ENCODE measurements at places on chromosomes 1 and 21.
A peak's percentile ranks its signal among the peaks of the same experiment; 100 is the strongest.

DNA sequence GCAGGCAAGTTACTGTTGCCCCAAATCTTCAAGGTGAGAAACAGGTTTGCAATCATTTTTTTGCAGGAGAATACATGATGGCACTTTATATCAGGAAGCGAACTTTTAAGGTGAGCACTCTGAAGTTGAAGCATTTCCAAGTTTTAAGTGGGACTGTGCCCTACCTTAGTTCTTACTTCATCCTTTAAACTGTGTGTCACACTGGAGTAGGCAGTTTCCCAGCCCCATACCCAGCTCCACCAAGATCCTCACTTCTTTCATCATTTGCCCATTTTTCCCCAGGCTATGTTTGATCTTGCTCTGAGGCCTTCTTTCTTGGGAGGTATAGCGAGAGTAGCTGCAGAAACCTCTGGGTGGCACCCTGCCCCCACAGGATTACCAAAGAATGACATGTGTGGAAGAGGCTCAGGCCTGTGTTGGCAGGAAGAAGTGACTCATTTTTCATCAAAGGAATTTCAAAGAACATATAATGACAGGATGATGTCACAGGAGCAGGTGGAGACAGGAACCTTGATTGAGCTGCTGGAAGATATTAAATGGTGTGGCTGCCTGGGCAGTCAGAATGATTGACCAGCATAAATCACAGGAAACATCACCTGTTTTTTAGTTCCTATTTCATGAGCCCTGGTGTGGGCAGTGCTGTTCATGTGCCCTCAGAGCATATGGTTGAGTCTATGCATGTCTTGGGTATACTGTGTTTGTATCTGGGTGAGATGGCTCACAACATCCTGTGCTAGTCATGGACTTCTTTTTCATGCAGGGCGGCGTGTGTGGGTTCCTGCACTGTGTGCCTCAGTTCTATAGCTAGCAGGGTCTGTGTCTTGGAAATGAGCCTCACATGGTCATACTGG, 20.8 kb upstream of the MACF1 start:
- peak; percentile 89 for DNase-seq

DNA sequence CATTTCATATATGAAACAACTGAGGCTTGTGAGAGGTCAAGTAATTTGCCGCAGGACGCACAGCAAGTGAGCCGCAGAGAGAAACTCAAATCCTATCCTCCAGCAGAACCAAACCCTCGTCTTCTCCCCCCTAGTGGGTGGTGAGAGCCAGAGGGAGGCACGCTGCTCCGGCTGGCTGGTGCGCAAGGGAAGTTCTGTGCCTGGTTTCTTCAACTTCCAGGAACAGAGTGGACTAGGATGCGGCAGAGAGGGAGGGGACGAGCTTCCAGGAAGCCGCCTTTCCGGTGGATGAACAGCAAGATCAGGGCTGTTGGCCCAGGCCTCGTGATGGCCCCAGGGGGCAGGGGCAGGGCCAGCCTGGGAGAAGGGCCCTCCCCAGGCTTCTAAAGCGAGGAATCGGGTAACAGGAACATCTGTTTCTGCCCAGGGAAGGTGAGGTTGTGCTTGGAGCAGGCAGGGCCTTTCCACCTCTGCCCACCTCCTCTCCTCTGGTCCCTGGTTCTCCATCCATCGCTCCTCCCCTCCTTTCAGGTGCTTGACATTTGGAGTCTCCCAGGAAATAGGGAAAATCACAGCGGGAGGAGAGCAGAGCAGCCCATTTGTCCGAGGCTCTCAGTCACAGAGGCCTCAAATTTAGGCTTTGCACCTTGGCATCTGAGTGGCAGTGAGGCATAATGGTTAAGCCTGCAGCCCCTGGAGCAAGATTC, 16.8 kb upstream of the PDIK1L start:
- no peak for DNase-seq

- no peak for DNase-seq
Measured at GRCh38 chr1:170670802-170671628, 7.1 kb downstream of the PRRX1 start.

GRCh38 chr1:155075535-155075934, 3.1 kb upstream of the EFNA3 start:
- DNase-seq = no peak

GRCh38 chr1:31799895-31800673, 15.7 kb downstream of the SPOCD1 start:
- no peak for DNase-seq

DNA sequence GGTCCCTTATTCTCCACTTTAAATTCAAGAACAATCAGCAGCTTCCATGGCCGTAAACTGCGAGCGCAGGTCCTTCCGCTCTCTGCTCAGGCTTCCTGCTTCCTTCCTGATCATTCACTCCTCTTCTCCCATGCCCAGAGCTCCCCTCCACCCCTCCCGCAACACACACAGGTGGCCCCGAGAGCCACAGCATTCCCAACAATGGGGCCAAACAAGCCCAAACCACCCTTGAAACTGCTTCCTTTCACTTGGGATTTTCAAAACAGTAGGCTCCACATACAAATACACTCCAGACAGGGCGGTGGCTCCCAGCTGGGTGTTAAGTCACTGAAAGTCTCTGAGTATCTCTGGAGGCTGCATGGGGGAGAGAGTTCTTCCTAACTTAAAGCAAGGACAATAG, 11.4 kb downstream of the FAM89A start:
- no peak for DNase-seq
